Calu3 (cell line): ENCODE measurements at places on chromosomes 2 and 18.
A peak's percentile ranks its signal among the peaks of the same experiment; 100 is the strongest.

DNA sequence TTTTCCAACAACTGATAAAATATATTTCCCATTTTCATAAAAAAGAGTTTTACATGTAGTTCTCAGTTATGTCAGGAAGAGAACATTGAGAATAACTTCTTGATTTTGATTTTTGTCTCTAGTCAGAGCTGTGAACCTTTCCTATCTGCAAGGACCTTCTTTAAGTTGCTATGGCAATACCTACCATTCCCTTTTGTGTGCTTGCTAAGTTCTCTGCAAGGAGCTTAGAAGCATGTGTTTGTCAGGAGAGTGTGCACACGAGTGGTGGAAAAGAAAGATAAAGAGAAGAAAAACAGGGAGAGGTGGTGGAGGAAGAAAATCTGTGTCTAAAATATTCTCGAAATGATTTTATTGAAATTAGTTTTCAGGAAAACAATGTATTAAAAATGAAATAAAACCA lies 140.3 kb upstream of the SLC8A1 start:
- DNase-seq, result no peak

GRCh38 chr2:120346667-120347358 lies 877 bp downstream of the INHBB start:
- DNase-seq, result no peak

- peak; percentile 55 for DNase-seq
These were observed 83.1 kb upstream of the RBM44 start for GRCh38 chr2:237715459-237715947.

GRCh38 chr2:67560771-67561456 lies 163.8 kb downstream of the ETAA1 start:
- no peak for DNase-seq

DNA sequence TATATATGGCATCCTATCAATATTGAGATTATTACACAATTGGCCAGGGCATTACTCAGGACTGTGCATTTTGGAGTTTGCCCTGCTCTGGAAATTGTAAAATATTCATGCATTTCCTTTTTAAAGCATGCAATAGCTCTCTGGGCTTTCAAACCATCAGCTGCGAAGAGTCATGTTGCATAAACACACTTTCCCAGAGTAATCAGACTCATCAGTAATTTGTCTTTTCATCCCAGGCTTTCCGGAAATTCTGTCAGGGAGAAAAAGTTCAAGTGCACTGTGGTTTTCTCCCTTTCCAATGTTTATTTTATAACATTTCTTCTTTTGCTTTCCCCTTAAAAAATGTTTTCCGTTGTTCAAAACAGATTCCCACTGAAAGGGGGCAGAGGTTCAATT lies 38.9 kb upstream of the FHL2 start:
- DNase-seq, result no peak

DNA sequence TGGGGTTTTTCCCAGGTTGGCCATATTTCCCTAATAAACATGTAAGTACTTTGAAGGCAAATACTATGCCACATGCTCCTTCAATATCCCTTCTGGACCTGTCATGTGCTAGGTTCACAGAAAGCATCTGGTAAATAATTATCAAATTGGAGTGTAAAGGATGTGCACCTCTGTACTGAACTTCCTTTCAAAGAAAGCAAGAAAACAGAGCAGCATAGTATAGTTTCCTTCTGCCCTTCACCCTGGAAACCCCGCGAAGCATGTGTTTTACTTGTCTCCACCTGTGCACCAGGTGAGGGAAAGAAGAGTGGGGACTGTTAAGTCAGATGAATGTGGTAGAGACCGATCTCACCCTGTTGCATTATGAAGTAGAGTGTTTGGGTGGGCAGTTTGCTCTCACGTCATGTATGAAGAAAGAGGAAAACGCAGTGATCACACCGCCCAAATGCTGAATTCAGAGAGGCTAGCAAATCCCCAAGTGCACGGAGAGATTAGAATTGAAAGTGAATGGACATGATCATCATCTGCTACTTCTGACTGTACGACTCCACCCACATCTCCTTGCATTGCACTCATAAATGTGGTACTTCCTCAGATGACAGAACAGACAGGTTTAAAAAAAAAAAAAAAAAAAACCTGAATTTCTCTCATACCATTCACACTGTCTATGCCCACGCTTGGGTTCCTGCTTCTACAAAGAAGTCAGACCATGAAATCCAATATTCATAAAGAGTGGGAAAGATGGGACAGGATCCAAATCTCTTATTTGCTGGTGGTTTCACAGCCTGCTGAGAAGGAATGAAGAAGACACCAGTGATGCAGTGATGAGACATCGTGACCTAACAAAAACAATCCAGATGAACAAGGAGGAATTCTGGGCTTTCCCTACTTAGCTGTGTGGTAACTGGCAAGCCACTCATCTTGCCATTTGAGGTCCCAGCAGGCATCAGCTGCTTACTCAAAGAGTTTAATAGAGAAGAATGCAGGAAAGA lies 448.6 kb downstream of the BCL11A start:
- no peak for DNase-seq
